ENCODE measurements at places on chromosomes 11 and 22. TPM values are rescaled to one million over a fixed set of nuclear protein-coding genes. Genes with fewer than 3 reads are reported as not detected.

DMC1 gene
- total RNA-seq, result 2.7 TPM

OR9G4 gene
- total RNA-seq, result not detected

MS4A3 gene
- total RNA-seq, result not detected

OR2AG2 gene
- total RNA-seq, result under 0.01 TPM

SLC6A5 gene
- total RNA-seq, result under 0.01 TPM
